ENCODE measurements at places on chromosomes 2 and 18. TPM values are rescaled to one million over a fixed set of nuclear protein-coding genes. Genes with fewer than 3 reads are reported as not detected.

The IL1F10 gene
- not detected for total RNA-seq

The ANKRD53 gene
- total RNA-seq, result 0.32 TPM

The MERTK gene
- total RNA-seq, result 11.2 TPM

The WIPF1 gene
- 7.3 TPM for total RNA-seq

The ANKRD36 gene
- total RNA-seq, result 97.7 TPM

The SERPINB4 gene
- total RNA-seq, result not detected

The POMC gene
- 0.76 TPM for total RNA-seq

The SIX3 gene
- total RNA-seq, result not detected

The SKOR2 gene
- total RNA-seq, result not detected

The BOK gene
- total RNA-seq, result 34.8 TPM

The RFTN2 gene
- total RNA-seq, result 7.8 TPM

The FAP gene
- total RNA-seq, result 9.7 TPM

The DES gene
- total RNA-seq, result not detected

The ACMSD gene
- total RNA-seq, result not detected

The STARD6 gene
- not detected for total RNA-seq

The DYNAP gene
- not detected for total RNA-seq

The CCDC195 gene
- total RNA-seq, result not detected

The FOXI3 gene
- not detected for total RNA-seq

The LINC00305 gene
- not detected for total RNA-seq

The CXCR2 gene
- not detected for total RNA-seq

The CROCC2 gene
- not detected for total RNA-seq

The MEP1B gene
- 0.25 TPM for total RNA-seq

The TXNDC9 gene
- total RNA-seq, result 55.9 TPM

The PLEKHH2 gene
- total RNA-seq, result under 0.01 TPM

The SLC14A1 gene
- total RNA-seq, result 0.32 TPM

The MFF gene
- total RNA-seq, result 23.5 TPM

The KCNG3 gene
- not detected for total RNA-seq

The DIPK1C gene
- not detected for total RNA-seq

The FBXO48 gene
- 0.50 TPM for total RNA-seq

The SERPINB3 gene
- not detected for total RNA-seq

The CNTNAP5 gene
- total RNA-seq, result under 0.01 TPM

The CARF gene
- total RNA-seq, result 1.9 TPM

The CYP27A1 gene
- total RNA-seq, result 23.7 TPM

The LIMS3 gene
- total RNA-seq, result 4.4 TPM

The CD207 gene
- total RNA-seq, result 0.16 TPM

The SMCHD1 gene
- total RNA-seq, result 97.9 TPM

The CLHC1 gene
- 2.4 TPM for total RNA-seq
